HEK293T (cell line): ENCODE measurements at places on chromosomes 2 and 18.

- DNase-seq, result no peak
Measured at GRCh38 chr2:126949775-126950174, 51.1 kb downstream of the TEX51 start.

DNA sequence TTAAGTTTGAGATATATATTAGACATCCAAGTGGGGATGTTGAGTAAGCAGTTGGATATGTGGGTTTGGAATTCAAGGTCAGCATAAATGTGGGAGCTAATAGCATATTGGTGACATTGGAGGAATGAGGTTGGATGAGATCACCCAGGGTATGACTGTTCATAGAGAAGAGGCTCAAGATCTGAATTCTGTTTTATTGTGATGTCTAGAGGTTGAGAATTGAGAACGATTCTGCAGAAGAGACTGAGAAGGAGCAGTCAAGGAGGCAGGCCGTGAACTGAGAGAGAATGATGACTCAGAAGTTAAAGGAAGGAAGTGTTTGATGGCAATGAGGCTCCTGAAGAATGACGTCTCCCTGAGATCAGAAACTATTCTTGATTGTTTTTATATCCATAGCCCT is 5.9 kb downstream of the SERPINB11 start:
- DNase-seq, result no peak

GRCh38 chr2:65292461-65293011 is 64.9 kb downstream of the ACTR2 start:
- DNase-seq, result no peak

- DNase-seq, result no peak
Measured at GRCh38 chr18:50163505-50163904, 31.4 kb downstream of the MYO5B start.

- DNase-seq, result no peak
Measured at GRCh38 chr2:56100791-56101312, 82.9 kb upstream of the CCDC85A start.
